Activated CD4-positive, alpha-beta memory T cell treated with anti-CD3 and anti-CD28 coated beads, Interleukin-2, amount 10 ng/mL, durations not matched to agents 7 days and 5 days (primary cell): ENCODE measurements at places on chromosomes 4 and X.

DNA sequence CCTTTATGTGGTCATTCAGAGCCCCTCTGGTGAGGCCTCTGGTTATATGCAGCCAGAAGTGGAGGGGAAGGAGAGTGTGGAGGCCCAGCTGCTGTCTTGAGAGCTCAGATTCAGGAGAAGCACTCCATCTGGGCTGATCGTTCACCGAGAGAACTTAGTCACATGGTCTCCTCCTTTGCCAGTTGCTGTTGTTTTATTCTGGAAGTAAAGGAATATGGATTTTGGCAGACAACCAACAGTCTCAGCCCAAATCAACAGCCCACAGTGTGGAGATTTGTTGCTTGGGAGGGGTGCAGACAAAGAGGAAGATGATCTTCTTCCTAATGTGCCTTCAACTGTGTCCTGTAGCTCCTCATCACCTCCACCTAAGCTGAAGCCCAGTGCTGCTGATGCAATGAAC, 355.4 kb downstream of the ANK2 start:
- no peak for DNase-seq

- no peak for DNase-seq
Observed at GRCh38 chrX:10538831-10539230, 81.6 kb downstream of the MID1 start.

- no peak for DNase-seq
Observed at GRCh38 chr4:48027653-48028052, 11.1 kb downstream of the NIPAL1 start.

DNA sequence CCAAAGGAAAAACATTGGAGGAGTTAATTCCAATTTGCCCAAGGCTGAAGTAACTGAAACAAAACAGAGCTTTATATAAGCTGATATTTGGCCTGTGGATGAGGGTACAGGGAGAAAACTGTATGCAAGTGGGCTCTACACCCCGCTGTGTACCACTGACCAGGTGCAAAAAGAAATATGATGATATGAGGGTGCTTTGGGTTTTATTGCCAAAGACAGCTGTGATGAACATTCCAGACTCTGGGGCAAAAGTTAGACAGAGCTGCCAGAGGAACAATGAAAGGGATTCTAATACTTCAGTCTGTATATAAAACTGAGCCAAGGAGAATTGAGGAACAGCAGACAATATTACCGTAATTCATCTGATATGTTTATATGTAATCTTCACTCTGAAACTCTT, 117.4 kb downstream of the MID1 start:
- no peak for DNase-seq

- DNase-seq = no peak
Observed at GRCh38 chrX:110086162-110086915, 83.4 kb downstream of the TMEM164 start.
